Stimulated activated CD8-positive, alpha-beta memory T cell treated with anti-CD3 and anti-CD28 coated beads, Interleukin-12 subunit alpha, Interleukin-12 subunit beta, amount 100 ng/mL, for 1 hour (primary cell): ENCODE measurements at places on chromosomes 11 and 22.

DNA sequence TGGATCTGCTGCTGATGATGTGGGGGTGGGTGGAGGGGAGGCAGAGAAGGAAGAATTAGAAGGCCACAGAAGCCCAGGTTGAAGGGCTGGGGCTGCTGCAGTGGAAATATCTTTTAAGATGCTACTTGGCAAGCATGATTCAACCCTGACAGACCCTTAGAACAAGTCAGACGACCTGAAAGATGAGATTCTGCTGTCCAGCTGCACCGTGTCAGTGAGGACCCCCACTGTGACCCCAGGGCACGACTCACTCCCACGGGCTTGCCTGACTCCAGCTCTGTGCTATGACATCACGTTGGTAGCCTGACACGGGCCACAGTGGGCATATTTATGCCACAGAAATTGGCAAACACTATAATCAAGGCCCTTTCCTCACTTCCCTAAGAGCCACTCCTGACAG lies 36.0 kb downstream of the LRFN4 start:
- no peak for DNase-seq

DNA sequence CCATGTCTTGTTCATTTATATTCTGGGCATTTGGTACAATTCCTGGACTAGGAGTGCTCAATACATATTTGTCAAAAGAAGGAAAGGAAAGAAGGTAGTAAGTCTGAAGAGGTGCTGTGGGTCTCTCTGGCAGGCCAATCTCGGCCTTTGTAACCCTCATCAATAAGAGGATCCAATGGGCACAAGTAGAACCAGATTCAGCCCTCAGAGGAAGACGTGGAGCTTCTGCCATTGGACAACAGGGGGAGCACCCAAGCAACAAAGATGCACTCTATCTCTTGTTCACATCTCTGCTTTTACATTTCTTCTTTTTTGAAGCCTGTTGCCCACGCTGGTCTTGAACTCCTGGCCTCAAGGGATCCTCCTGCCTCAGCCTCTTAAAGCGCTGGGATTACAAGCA lies 2.2 kb upstream of the VPS11 start:
- no peak for DNase-seq

- no peak for DNase-seq
These were observed 38.6 kb downstream of the IGF2 start for GRCh38 chr11:2100361-2101170.

DNA sequence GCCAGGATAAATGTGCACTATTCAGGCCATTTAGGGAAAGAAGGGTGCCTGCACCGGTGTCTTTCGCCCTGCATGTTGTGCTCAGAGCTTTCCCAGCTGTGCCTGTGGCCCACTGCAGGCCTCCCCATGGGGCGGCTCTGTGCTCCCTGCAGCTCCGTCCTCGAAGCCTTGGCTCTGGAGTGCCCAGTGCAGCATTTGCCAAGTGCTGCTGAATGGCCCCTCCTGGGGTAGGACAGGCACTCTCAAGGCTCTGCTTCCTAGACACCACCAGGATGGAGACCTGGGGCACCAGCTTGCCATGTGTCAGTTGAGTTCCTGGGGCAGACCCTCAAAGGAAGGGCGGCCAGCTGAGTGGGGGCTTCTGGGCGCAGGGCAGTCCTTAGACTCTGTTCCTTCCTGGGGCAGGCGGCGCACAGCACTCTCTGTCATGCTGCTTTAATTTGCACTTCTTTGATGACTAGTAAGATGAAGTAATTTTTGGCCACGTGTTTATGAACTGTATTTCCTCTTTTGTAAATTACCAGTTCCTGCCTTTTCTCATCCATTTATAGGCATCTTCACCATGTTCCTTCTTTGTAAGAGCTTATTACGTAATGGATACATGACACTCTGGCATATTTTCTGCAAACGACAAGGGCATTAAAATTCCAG lies 32.1 kb upstream of the GNB1L start:
- no peak for DNase-seq

DNA sequence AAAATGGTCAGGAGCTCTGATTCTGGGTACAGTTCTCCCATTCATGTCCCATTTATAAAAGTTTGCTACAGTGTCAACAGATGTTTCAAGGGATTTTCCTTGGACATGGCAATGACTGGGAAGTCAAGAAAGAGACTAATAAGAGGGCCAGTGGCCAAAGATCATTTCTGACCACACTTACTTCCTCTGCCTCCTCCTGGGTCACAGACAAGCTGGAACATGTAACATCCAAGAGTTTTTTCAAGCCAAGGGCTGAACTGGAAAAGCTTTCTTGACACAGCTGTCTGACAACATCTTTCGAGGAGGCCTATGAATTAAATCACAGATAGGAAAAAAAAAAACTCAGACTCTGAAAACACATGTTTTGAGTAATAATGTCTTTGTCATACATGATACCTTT lies 8.7 kb downstream of the COMMD9 start:
- no peak for DNase-seq

- no peak for DNase-seq
These were observed 24.9 kb downstream of the TCP11L1 start for GRCh38 chr11:33064033-33064825.

GRCh38 chr22:19105867-19106802 lies 16.1 kb downstream of the DGCR2 start:
- DNase-seq = peak; percentile 20

DNA sequence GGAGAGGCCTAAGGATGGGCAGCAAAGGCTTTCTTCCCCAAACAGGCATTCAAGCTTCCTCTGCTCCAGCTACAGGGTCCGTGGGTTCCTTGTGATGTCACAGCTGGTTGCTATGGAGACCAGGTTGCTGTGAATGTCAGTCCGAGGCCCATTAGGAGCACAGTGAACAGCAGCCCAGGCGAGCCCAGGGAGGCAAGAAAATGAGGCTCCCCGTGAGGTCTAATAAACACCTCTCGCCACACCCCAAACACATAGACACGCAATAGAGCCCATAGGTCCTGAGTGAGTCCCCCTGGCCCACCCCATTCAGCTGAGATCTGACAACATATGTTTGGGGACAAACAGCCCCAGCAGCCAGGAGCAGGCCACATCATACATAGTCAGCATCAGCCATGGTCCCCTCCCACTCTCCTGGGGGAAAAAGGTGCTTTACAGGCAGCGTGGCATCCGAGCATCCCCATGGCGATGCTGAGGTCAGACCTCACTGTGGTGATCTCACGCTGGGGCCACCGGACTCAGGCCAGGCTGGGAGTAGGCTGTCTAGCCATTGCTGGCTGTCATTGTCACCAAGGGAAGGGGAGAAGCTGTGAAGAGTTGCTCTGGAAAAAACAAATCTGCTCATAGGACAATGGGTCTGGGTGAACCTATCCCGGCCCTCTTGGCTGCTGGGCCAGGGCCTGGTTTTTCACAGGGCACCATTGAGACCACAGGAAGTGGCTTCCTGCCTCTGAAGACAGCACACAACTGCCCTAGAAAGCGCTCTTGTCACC lies 23.1 kb upstream of the TP53I11 start:
- DNase-seq = no peak

GRCh38 chr11:123302751-123303195 lies 107.7 kb upstream of the CLMP start:
- DNase-seq = no peak

- no peak for DNase-seq
These were observed 1430.7 kb downstream of the BRD1 start for GRCh38 chr22:48396785-48397530.

DNA sequence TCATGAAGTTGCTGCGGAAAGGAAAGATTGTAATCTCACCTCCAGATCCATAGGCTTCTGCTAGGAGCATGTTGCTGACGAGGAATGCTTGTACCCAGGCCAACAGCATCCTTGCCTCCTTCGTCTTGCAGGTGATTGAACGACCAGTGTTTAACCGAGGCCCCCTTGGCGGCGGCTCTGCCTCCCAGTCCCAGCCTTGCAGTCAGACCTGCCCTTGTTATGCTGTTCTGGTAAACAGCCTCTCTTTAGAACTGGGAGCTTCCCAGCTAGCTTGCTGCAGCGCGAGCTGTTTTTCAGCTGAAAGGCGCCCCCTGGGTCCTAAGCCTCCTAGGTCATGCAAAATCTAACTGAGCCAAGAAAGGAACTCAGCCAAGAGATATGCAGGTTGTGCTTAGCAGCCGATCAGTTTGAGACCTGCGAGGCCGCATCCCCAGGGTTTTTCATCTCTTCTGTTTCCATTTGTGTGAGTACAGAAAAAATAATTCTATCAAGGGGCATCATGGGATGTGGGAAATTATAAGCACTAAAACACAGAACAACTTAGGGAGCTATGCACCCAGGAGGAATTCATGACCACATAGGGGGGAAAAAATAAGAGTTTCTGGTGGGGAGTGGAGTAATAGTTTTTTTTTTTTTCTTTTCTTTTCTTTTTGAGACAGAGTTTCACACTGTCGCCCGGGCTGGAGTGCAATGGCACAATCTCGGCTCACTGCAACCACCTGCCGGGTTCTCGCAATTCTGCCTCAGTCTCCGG lies at the start of gene PIK3IP1:
TSS of gene PIK3IP1 (minus strand) at position 253 of the 754 bp plus-strand sequence. CDS start at position 109, 144 bp downstream.
- DNase-seq = peak; percentile 82
